ENCODE measurements at places on chromosomes 3 and 15. TPM values are rescaled to one million over a fixed set of nuclear protein-coding genes. Genes with fewer than 3 reads are reported as not detected.

DNA sequence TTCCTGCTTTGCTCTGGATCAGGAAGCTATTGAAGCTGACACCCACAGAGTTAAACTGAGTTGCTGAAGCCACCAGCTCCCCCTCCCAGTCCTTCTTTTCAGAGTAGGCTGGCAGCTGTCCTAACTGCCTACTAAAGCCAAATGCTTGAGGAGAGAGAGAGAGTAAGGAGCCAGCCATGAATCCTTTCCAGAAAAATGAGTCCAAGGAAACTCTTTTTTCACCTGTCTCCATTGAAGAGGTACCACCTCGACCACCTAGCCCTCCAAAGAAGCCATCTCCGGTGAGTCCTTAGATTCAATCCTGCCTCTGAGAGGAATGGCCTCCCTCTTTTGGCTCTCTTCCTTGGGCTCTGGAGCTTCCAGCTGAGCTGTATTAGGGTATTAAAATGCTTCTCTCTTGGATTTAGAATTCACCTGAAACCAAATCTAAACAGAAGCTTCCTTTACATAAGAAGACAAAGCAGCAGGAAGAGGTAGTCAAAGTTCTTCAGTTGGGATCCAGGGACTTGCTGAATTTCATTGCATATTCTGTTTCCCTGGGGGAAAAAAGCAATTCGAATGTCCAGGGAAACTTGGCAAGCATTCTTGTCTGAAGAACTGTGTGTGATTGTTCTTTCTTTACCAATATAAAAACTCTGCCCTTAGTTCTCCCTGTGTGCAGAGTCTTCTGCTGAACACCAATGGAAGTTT, at the start of gene SLC15A2:
Gene SLC15A2, plus strand, starts transcription at position 101 of the 690 bp plus-strand sequence. Its CDS starts 76 bp downstream, at position 177.
- no peak for DNase-seq

DNA sequence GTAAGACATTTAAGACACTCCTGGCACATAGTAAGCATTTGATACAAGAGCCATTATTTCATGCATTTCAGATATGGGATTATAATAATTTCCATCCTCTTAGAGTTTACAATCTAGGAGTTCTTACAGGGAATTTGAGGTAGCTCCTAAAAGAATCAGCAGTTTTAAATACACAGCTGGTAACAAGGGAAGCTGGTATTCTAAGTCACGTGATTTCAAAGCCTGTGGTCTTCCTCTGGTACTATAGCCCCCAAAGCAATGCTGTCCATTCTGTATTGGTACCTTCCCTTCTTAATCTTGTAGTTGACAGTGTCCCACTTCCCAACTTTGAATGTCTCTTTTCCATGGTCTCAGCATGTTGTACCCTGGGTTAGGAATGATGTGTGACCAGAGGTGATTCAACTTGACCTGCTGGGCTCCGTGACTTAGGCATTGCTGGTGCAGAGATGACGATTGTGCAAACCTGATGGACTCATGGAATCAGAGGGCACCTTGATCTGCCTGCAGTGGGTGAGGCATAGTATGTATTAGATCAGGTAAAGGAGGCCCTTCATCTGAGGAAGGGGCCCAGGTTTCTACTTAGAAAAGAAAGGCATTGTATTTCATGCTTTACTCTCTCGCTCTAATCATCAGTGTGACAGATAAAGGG, 122.9 kb downstream of the AKAP13 start:
- DNase-seq = no peak

DNA sequence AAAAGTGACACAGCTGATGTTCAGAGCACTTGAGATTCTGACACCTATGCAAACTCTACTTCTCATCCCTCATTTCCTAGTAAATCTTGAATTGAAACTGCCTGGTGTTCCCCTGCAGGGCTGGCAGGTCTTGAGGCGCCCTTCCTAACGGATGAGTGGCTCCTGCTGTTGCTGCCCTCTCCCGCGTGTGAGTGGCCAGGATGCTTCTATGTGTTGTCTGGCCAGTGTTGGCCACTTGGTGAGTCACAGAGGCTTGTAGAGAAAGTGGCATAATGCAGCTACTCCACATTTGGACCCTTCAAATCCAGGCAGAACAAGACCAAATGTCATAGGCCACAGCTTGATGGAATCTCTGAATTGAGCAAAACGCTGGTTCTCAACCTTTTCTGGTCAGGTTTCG, 63.6 kb downstream of the MOBP start:
- DNase-seq = no peak

- DNase-seq = no peak
Observed at GRCh38 chr15:40150163-40150925, 10.5 kb upstream of the BUB1B start.

- DNase-seq = no peak
Observed at GRCh38 chr3:142645236-142645793, 49.1 kb downstream of the PLS1 start.

- DNase-seq = no peak
Observed at GRCh38 chr3:98513091-98513511, 9.6 kb downstream of the CLDND1 start.

Gene IQCF5
- not detected for total RNA-seq

DNA sequence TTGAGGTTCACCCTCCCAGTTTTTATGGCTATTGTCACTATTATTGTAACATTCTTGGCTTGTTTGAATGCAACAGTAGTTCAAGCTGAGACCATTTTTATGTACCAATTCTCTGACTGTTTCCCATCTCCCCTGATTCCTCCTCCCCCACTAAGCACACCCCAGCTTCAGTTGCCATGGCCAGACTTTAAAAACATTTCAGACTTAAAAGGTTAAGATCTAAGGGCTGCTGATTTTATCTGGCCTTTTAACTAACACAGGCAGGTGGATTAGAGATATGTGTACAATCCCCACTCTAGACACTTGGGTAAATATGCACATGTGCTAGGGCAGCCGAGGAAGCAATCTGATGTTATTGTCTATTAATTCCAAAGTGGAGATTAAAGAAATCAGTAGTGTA, 386.3 kb upstream of the NR2F2 start:
- DNase-seq = no peak

- DNase-seq = no peak
Observed at GRCh38 chr15:77143616-77144015, 72.7 kb upstream of the TSPAN3 start.

GRCh38 chr3:157174290-157174648, 14.3 kb upstream of the CCNL1 start:
- no peak for DNase-seq

GRCh38 chr15:43274136-43274535, 7.4 kb upstream of the TGM5 start:
- DNase-seq = no peak

Gene XIRP1
- total RNA-seq = not detected

Gene KCNAB1
- total RNA-seq = 31.4 TPM

GRCh38 chr3:154678041-154678654, 248.2 kb upstream of the GPR149 start:
- DNase-seq = no peak

Gene CHRD
- total RNA-seq = 2.0 TPM

- DNase-seq = no peak
Observed at GRCh38 chr15:101561584-101561906, 72.0 kb upstream of the PCSK6 start.

DNA sequence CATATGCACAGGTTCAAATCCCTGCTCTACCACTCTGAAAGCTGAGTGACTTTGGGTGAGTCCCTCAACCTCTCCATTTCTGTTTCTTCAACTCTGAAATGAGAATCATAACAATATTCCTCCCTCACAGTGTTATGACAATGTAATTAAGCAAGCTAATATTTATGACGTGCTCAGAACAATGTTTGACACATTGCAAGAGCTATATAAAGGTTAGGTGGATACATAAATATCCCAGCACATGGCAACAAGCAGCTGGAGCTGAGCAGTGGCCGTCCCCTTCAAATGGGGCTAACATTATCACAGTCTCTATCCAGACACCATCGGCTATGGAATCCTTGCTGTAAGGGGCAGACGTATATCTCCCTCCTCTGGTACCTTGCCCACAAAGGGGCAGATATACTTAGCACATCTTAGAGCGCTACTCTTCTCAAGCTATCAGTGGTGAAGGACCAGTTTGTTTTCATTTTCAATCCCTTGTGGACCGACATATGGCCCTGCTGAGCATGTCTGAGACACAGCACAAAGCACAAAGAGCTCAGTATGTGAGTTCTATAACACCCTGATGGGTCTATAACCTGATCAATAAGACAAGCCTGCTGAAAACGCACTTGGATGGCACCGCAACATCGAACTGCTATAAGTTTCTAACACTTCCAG, 80.9 kb downstream of the PRICKLE2 start:
- no peak for DNase-seq
